ENCODE measurements at places on chromosomes 5 and 9. TPM values are rescaled to one million over a fixed set of nuclear protein-coding genes. Genes with fewer than 3 reads are reported as not detected.

- DNase-seq, result no peak
Measured at GRCh38 chr5:72228960-72229359, 91.1 kb downstream of the MRPS27 start.

- no peak for DNase-seq
Measured at GRCh38 chr9:108041551-108041950, 552.0 kb upstream of the KLF4 start.

GRCh38 chr5:7991125-7991821 is 122.3 kb downstream of the MTRR start:
- DNase-seq, result no peak

- DNase-seq, result no peak
Measured at GRCh38 chr5:78511121-78511906, 137.3 kb downstream of the LHFPL2 start.

ARL10 gene
- total RNA-seq, result 37.2 TPM
